ENCODE measurements at places on chromosomes 12 and 14.

GRCh38 chr12:89260841-89261637, 91.3 kb downstream of the DUSP6 start:
- DNase-seq = no peak

- no peak for DNase-seq
These were observed 1.2 kb downstream of the KRT72 start for GRCh38 chr12:52600071-52600470.

DNA sequence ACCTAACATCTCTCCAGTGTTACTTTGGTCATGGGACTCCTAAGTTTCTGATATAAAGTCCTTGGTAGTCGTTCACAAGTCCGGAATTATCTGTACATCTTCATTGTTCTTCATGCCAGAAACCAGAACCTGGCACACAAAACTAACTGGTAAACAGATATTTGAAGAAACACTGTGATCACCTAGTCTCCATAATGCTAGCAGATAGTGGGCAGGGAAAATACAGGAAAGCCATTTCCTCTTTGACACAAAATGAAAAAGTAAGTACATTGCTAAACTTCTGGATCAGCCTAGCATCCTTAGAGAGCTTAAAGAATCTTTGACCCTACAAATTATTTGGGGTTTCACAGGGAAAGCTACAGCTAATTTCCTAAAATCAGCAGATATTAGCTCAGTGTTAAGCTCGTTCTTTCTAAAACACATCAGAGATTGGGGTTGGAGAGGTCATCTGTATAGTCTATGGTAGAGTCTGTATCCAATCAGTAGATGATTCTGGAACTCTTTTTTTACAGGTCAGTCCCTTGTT, 4.8 kb downstream of the DDIT3 start:
- no peak for DNase-seq

DNA sequence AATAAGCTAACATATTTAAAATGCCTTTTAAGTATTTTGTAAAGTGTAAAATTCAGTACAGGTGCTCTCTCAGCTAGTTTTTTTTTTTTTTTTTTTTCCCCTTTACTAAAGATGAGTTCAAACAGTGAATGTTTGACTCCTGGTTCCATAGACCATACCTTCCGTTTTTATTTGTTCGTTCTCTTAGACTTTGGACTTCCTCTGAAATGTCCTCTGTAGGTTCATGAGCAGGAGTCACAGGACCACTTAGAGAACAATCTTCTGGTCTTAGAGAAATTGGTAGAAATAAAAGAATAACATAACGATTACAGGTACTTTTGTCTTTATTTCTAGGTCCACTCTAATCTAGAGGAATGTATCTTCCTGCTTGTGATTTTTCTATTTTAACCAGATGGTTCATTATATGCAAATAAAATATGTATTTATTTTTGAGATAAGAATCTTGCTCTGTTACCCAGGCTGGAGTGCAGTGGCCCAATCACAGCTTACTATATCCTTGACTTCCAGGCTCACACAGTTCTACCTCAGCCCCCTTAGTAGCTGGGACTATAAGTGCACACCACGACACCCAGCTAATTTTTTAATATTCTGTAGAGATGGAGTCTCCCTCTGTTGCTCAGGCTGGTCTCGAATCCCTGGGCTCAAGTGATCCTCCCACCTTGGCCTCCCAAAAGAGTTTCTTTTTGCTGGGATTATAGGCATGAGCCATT, 25.8 kb downstream of the STYX start:
- DNase-seq = no peak

- DNase-seq = peak; percentile 37
These were observed 362.3 kb upstream of the NOVA1 start for GRCh38 chr14:26959972-26960660.

GRCh38 chr12:6843118-6843902, 2.6 kb downstream of the GNB3 start:
- DNase-seq = no peak

DNA sequence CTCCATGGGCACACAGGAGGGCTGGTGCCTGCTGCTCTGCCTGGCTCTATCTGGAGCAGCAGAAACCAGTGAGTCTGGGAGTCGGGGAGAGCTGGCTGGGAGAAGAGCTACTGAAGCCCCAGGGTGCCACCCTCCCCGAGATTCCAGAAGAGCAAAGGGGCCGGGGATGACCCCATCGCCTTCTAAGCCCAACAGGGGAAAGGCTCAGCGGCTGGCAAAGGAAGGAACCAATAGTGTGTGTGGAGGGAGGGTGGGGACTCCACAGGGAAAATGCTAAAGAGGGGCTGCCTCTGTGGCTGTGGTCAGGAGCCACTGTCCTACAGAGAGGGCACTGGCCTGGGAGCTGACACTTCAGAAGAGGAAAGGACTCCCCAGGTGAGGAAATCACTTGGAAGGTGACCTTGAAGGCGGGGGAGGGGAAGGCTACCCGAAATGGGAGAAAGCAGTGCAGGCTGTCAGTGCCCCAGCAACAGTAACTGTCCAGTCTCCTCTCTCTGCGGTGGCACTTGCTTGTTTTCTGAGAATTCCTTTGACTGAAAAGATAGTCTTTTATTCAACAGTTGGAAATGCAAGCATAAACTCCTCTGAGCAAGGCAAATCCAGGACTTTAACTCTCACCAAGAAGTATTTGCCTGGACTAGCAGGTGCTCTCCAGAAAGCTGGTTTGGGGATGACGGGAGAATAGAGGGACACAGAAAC, 552 bp downstream of the TAPBPL start:
- no peak for DNase-seq

- no peak for DNase-seq
These were observed 773 bp downstream of the A2M start for GRCh38 chr12:9114946-9115345.

Data from kidney tubule cell (primary cell).